ENCODE measurements at places on chromosomes 13 and 19.

- H3K4me3 ChIP-seq, result peak overlapping the region; percentile 48
- H3K36me3 ChIP-seq, result no peaks in the 10 kb centered on the region
- H3K27me3 ChIP-seq, result no peaks in the 10 kb centered on the region
- H3K27ac ChIP-seq, result no peak overlapping the region
Observed at GRCh38 chr19:56066152-56067023, 54.7 kb downstream of the ZNF787 start.

DNA sequence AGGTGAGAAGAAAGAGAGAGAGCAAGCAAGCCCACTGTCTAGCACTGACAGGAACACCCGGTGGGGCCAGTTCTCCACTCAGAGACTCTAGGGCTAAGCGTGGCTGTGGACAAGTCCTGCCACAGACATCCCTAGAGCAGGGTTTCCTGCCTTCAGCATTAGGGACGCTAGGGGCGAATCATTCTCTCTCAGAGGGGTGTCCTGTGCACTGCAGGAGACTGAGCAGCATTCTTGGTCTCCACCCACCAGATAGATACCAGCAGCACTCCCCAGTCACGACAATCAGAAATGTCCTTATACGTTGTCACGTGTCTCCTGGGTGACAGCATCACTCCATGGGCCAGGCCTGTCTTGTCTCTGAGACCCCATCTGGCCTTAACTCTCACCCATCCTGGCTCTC lies 1.5 kb downstream of the OR10H1 start:
- no peaks in the 10 kb centered on the region for H3K4me1 ChIP-seq
- no peak overlapping the region for H3K4me3 ChIP-seq
- no peaks in the 10 kb centered on the region for H3K27me3 ChIP-seq

GRCh38 chr19:35901854-35902661 lies at the start of gene HCST:
HCST (plus strand) TSS chr19:35902529; CDS start chr19:35902594, 65 bp downstream.
- H3K27ac ChIP-seq, result peak within 1 kb of the TSS; percentile 72
- no peaks in the 10 kb centered on the region for H3K36me3 ChIP-seq
- H3K4me3 ChIP-seq, result peak within 1 kb of the TSS; percentile 55
- DNase-seq, result peak; percentile 88
- H3K27me3 ChIP-seq, result no peaks in the 10 kb centered on the region
- peaks cover 23% of the 10 kb centered on the region for H3K4me1 ChIP-seq

DNA sequence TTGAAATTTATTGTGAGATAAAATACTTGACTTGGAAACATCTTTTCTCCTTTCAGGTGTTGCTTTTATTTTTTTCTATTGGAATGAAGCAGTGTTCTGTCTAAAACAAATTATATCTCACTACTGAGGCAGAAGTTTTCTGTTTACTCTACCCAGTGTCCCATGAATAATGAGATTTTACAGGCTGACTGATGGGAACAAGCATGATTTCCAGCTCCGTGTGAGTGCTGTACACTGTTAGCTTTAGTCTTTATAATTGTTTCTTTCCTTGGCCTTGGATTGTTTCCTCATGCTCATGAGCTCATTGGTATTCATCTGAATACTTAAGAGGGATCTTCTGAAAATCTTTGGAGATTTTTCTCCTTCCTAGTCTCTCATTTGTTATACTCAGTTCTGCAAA lies 2049.5 kb upstream of the PRR20A start:
- DNase-seq, result no peak
- H3K4me3 ChIP-seq, result no peak overlapping the region
- no peaks in the 10 kb centered on the region for H3K36me3 ChIP-seq
- no peak overlapping the region for H3K27ac ChIP-seq

GRCh38 chr19:57105976-57106721 lies 13.6 kb upstream of the USP29 start:
- H3K4me1 ChIP-seq, result peaks cover 3% of the 10 kb centered on the region
- no peaks in the 10 kb centered on the region for H3K27me3 ChIP-seq
- no peak for DNase-seq
- H3K27ac ChIP-seq, result no peak overlapping the region
- no peak overlapping the region for H3K4me3 ChIP-seq

DNA sequence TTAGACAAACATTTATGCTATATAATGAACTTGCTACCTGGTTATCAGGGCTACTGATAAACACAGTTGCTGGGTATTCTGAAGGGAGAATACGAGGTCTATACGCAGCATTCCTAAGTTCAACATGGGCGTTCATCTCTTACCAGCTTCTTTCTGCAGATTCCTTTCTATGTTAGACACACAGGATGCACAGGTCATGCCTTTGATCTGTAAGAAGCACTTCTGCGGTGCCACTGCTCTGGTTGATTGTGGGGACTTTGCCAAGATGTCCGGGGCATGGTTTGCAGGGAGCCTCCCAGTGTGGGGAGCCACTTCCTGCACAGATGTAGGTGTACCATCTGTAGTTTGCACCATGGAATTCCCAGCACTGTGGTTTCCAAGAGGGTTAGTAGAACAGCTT lies 40.9 kb downstream of the ATP7B start:
- no peaks in the 10 kb centered on the region for H3K4me1 ChIP-seq
- DNase-seq, result no peak
- H3K4me3 ChIP-seq, result no peak overlapping the region
- no peaks in the 10 kb centered on the region for H3K27me3 ChIP-seq

DNA sequence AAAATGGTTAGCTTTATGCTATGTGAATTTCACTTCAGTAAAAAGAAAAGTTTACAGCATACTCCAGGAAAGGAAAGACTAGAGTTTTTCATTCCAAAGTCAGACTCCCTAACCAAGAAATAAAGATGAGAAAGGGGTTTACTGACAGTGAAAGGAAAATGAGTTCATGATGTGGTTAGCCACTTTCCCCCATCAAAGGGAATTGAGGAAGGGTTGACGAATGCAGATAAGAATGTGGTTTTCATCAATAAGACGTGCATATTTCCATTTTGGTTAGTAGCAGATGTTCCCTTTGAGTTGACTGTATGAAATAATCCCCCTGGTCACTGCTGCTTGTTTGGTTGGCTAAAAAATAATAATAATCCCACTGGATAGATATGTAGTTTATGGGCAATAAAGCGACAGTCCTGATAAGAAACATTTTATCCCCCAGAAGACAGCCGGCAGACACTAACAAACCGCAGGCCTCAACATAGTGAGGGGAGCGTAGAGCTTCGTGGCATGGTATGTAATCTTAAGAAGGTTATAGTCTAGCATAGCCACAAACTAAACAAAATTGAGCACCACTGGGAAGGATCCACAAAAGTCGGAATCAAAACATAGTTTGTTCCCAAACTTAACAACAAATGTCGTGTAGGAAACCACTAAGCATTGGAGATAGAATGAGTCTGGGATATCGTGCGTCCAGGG lies 114.8 kb downstream of the COL4A2 start:
- H3K27ac ChIP-seq, result peak overlapping the region; percentile 67
- H3K27me3 ChIP-seq, result no peaks in the 10 kb centered on the region
- DNase-seq, result peak; percentile 78
- no peak overlapping the region for H3K4me3 ChIP-seq
- peaks cover 31% of the 10 kb centered on the region for H3K4me1 ChIP-seq

GRCh38 chr13:76879883-76880270 lies 6.3 kb downstream of the KCTD12 start:
- peak overlapping the region; percentile 78 for H3K27ac ChIP-seq
- H3K4me3 ChIP-seq, result peak overlapping the region; percentile 34
- no peak for DNase-seq

GRCh38 chr19:10187315-10187714 lies 7.4 kb downstream of the DNMT1 start:
- no peak overlapping the region for H3K4me3 ChIP-seq
- H3K4me1 ChIP-seq, result peaks cover 9% of the 10 kb centered on the region
- peaks cover 26% of the 10 kb centered on the region for H3K36me3 ChIP-seq
- no peak for DNase-seq

DNA sequence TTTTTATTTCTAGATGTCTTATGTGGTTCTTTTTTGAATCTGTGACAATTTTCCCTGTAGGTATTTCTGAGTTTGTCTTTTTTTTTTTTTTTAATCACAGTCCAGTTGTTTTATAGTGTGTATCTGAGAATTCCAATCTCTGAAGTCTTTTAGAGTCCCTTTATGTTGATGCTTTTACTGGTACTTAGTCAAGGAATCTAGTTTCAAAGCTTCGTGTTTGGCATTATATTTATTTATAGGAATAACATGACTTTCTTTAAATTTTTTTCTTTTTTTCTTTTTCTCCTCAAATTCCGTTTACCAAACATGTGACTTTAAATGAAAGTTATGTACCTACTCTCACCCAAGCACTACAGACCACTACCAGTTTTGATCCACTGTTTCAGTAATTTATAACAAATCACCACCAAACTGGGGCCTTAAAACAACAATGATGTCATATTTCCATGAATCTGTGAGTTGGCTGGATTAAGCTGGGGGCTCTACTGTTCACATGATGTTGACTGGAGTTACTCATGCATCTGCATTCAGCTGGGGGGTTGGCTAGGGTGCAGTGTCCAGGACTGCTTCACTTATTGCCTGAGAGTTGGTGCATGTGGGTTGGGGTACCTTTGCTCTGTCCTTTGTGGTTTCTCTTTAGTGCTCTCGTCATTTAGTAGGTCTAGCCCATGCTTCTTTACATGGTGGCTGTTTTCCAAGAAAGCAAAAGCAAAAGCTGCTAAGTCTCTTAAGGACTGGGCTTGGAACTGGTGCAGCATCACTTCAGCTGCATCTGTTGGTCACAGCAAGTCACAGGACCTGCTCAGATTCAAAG lies 22.3 kb downstream of the KCTD4 start:
- peak overlapping the region; percentile 8 for H3K4me3 ChIP-seq
- no peaks in the 10 kb centered on the region for H3K36me3 ChIP-seq
- no peaks in the 10 kb centered on the region for H3K27me3 ChIP-seq
- DNase-seq, result peak; percentile 11

DNA sequence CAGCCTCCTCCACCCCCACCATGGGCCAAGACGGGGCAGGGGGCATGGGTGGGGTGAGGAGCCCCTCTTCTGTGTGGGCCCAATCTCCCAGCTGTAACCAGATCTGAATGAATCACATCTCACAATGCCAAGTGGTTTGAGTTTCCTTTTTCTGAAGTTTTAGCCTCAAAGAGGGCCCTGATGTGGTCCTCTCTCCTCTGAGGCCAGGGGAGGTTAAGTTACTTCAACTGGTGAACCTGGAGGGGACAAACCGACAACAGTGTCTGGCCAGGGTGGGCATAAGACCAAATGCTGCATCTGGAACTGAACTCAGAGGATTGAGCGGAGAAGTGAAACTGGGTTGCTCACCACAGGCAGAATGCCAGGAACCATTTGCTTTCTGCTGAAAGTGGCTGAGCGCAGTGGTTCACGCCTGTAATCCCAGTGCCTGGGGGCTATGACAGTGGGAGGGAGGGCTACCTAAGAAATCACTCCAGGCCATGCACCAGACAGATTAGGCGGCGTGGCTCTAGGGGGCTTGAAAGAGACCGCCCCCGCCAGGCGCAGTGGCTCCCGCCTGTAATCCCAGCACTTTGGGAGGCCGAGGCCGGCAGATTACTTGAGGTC lies 15.4 kb upstream of the IRGC start:
- no peaks in the 10 kb centered on the region for H3K36me3 ChIP-seq
- H3K27ac ChIP-seq, result peak overlapping the region; percentile 75
- peak; percentile 87 for DNase-seq
- H3K4me1 ChIP-seq, result peaks cover 21% of the 10 kb centered on the region
- H3K4me3 ChIP-seq, result peak overlapping the region; percentile 27
- H3K27me3 ChIP-seq, result no peaks in the 10 kb centered on the region

DNA sequence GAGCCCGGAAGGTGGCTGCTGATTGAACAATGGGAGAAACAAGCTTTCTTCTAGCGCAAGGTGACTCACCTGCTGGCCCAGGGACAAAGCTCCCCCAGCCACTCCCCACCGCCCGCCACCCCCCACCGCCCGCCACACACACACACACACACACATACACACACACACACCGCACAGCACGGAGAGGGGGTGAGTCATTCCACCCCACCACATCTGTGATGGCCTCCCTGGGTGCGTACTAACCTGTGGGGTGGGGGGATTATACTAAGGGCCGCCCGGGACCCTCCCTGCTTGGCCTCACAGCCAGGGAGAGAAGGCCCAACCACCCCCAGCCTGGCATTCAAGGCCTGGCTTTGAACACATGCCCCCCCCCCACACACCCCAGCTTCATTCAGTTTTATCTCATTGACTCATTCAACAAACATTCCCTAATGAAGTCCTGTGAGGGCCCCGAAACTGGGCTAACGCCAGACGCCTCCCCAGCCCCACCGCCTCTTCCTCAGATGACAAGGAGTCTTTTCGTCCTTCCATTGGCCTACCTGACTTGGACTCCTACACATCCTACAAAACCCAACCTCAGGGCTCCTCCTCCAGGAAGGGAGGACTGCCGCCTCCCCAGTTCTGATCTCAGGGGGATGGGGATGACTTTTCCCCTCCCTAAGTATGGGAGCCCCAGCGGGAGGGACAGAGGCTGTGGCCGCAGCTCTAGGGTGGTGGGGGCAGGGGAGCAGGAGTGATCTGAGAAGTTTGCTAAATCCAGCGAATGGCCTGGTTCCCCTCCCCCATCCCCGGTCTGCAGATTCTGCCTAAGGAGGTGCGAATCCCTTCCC lies 5.8 kb upstream of the ONECUT3 start:
- H3K4me1 ChIP-seq, result peaks cover 13% of the 10 kb centered on the region
- H3K27ac ChIP-seq, result no peak overlapping the region
- H3K27me3 ChIP-seq, result peaks cover 67% of the 10 kb centered on the region
- H3K36me3 ChIP-seq, result no peaks in the 10 kb centered on the region
- H3K4me3 ChIP-seq, result no peak overlapping the region

- peaks cover 2% of the 10 kb centered on the region for H3K27me3 ChIP-seq
- no peaks in the 10 kb centered on the region for H3K36me3 ChIP-seq
- H3K4me3 ChIP-seq, result no peak overlapping the region
- no peak overlapping the region for H3K27ac ChIP-seq
- DNase-seq, result no peak
Observed at GRCh38 chr13:24215732-24216131, 55.2 kb downstream of the SPATA13 start.

DNA sequence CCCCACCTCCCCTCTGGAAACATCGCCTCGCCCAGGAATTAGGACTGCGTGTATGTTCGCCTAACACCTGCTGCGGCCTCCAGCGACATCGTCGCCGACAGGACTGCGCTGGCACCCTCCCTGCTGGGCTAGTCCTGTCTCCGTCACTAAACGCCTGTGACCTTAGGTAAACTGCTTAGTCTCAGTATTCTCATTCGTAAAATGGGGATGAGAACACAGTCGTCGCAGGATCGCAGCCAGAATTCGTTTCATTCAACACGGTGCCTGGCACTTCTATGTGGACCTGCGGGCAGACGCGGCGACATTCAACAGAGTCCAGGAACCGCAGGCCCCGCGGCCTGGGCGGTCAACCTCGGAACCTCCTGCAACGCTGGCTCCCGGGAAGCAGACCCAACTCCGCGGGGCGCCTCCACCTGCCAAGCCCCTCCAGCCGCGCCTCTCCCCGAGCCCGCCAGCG lies 485 bp downstream of the CRYL1 start:
- no peaks in the 10 kb centered on the region for H3K36me3 ChIP-seq
- H3K27ac ChIP-seq, result no peak overlapping the region
- H3K4me1 ChIP-seq, result peaks cover 10% of the 10 kb centered on the region
- no peak for DNase-seq
